HepG2 (cell line): ENCODE measurements at places on chromosomes 7 and 10. TPM values are rescaled to one million over a fixed set of nuclear protein-coding genes. Genes with fewer than 3 reads are reported as not detected.

GRCh38 chr7:80018941-80019808 lies 115.5 kb upstream of the GNAI1 start:
- H3K4me3 ChIP-seq: peak overlapping the region; percentile 44
- no peaks in the 10 kb centered on the region for H3K27me3 ChIP-seq
- H3K36me3 ChIP-seq: no peaks in the 10 kb centered on the region
- peaks cover 24% of the 10 kb centered on the region for H3K4me1 ChIP-seq
- H3K27ac ChIP-seq: no peak overlapping the region

DNA sequence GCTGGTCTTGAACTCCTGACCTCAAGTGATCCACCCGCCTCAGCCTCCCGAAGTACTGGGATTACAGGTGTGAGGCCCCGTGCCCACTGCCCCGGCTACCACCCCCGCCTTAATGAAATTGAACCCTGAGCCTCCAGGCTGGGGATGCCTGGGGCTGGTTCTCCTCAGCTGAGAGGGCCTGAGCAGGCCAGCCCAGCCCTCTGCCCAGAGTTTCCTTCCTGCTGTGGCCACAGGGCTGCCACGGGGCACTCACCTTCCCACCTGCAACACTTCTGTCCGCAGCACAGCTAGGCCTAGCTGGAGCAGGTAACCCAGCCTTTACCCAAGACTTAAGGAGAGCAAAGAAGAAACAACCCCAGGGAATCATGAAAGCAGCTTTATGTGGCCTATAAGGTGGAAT lies 78.1 kb upstream of the ANLN start:
- H3K4me1 ChIP-seq: peaks cover 36% of the 10 kb centered on the region
- H3K27ac ChIP-seq: no peak overlapping the region
- no peak for DNase-seq
- no peaks in the 10 kb centered on the region for H3K36me3 ChIP-seq

DNA sequence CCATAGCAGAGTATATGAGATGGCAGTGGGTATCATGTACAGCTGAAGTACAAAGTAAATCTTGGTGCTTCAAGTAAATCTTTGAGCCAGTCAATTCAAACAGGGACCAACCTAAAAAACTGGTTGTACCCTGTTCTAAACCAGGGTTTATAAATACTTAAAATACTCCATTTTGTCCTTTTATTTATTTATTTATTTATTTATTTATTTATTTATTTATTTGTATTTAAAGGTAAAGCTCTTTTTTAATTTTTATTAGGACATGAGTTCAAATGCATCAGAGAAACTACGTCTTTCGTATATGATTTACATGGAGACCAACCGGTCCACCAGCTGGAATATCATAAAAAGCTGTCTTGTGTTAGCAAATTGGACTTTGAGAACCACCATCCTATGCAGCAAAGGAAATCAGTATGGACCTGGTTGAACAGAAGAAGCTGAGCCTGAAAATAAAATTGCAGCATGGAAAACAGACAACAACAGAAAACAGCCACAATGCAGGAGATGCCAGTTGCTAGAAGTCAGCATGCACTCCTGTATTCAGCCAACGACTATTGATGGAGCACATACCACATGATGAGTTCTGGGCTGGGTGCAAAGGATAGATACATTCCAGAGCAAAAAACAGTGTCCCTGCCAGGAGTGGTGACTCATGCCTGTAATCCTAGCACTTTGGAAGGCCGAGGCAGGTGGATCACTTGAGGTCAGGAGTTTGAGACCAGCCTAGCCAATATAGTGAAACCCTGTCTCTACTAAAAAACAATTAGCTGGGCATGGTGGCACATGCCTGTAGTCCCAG lies 60.0 kb downstream of the PLXNA4 start:
- H3K27ac ChIP-seq: no peak overlapping the region
- H3K36me3 ChIP-seq: no peaks in the 10 kb centered on the region
- H3K4me3 ChIP-seq: no peak overlapping the region

DNA sequence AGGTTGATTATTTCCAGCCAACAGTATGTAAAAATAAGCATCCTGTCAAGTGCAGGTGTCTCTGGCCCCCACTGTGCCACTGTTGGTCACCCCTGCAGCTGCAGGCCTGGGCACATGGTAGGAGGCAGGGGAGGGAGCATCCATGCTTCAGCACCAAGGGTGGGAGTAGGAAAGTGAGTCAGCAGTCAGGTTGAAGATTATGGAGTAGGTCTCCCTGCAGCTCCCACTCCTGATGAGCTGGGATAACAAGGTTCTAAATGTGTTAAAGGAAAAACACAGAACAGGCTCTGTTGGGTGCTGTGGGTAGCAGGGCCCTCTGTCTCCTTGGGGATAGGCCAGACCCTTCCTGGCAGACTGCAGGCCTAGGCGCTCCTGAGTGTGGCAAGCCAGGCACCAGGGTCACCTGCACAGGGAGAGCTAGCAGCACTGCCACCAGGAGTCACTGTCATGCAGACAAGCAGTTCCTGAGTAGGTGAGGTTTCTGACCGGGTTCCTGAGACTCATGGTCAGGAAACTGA lies 59.3 kb downstream of the NUDCD3 start:
- no peaks in the 10 kb centered on the region for H3K27me3 ChIP-seq
- H3K4me1 ChIP-seq: peaks cover 7% of the 10 kb centered on the region; the same call in 1 of the 2 replicates
- no peak overlapping the region for H3K4me3 ChIP-seq

GRCh38 chr7:133698127-133698526 lies 429.0 kb upstream of the LRGUK start:
- H3K4me1 ChIP-seq: peaks cover 9% of the 10 kb centered on the region; the same call in 1 of the 2 replicates
- no peak overlapping the region for H3K4me3 ChIP-seq
- DNase-seq: no peak
- no peaks in the 10 kb centered on the region for H3K27me3 ChIP-seq

- H3K27ac ChIP-seq: no peak overlapping the region
- no peaks in the 10 kb centered on the region for H3K36me3 ChIP-seq
- H3K27me3 ChIP-seq: no peaks in the 10 kb centered on the region
- H3K4me1 ChIP-seq: peaks cover 60% of the 10 kb centered on the region
- H3K4me3 ChIP-seq: no peak overlapping the region
- no peak for DNase-seq
Measured at GRCh38 chr7:138755842-138756590, 41.8 kb upstream of the TMEM213 start.

GRCh38 chr7:102147008-102147407 lies 139.7 kb upstream of the SH2B2 start:
- peaks cover 11% of the 10 kb centered on the region for H3K4me1 ChIP-seq
- DNase-seq: no peak
- H3K36me3 ChIP-seq: peaks cover 12% of the 10 kb centered on the region; the same call in 1 of the 3 replicates
- no peaks in the 10 kb centered on the region for H3K27me3 ChIP-seq
- H3K4me3 ChIP-seq: no peak overlapping the region

DNA sequence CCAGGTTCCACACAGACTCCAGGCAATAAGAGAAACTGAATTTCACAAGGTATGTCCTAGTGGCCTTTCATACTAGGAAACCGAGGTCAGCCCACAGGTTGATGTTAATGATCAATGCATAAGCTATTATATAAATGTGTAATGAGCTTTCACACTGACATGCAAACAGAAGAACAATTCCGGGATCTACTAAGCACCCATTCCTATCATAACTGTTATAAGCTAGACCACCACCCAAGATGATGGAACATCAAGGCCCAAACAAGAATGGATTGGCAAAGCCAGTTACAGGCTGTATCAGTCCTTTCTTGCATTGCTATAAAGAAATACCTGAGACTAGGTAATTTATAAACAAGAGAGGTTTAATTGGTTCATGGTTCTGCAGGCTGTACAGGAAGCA lies 15.2 kb downstream of the SORBS1 start:
- 0 out of 3 replicates have a peak, but pooled peaks cover 3% of the 10 kb centered on the region for H3K36me3 ChIP-seq
- no peaks in the 10 kb centered on the region for H3K27me3 ChIP-seq

GRK5 gene
- total RNA-seq: 12.6 and 12.8 TPM in 2 replicates

MYL10 gene
- total RNA-seq: not detected in 2 replicates

CYP3A5 gene
- total RNA-seq: 1.7 and 5.7 TPM in 2 replicates

PRLHR gene
- not detected in 2 replicates for total RNA-seq

CYP2C19 gene
- total RNA-seq: not detected in 2 replicates

ATG9B gene
- total RNA-seq: not detected in 2 replicates
